ENCODE measurements at places on chromosomes 4 and X. TPM values are rescaled to one million over a fixed set of nuclear protein-coding genes. Genes with fewer than 3 reads are reported as not detected.

- DNase-seq = no peak
Measured at GRCh38 chr4:111649308-111649707, 495.9 kb upstream of the FAM241A start.

GRCh38 chr4:104979083-104979760 lies 167.5 kb upstream of the TET2 start:
- no peak for DNase-seq

DNA sequence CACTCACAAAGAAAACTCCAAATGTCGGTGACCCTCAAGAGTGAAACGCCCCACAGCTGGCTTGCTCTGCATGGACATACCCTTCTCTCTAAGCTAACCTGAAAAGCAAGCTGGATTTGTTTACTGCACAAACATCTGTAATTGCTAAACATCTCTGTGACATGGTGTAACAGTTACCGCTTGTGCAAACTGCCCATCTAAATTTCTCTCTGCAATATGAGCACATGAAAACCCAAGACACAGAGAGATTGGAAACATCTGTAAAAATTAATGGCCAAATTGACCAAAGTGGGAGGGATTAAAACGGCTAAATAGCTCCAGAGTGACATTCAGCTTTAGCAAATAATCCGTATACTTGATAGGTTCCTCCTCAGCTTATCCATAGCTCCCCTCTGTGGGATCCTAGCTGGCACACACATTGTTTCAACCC lies 155.0 kb upstream of the MAP3K15 start:
- DNase-seq = peak; percentile 80

DNA sequence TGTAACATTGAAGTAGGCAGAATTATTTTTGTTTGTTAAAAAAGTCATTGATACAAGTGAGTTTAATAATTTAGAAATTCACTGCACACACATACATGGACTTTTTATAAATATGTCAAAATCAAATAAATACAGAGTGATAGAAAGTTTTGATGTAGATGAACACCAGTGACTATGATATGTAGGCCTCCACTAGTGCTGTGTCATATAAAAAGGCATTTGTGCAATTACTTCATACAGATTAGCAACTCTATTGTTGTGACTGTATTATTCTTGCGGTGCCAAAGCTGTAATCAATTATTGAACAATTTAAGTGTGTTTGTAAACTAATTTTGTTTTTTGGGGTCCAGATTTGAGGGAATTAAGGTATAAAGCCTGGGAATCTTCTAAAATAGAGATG lies 366.2 kb upstream of the PITX2 start:
- no peak for DNase-seq

GRCh38 chr4:133592591-133592990 lies 443.5 kb downstream of the PCDH10 start:
- no peak for DNase-seq

DNA sequence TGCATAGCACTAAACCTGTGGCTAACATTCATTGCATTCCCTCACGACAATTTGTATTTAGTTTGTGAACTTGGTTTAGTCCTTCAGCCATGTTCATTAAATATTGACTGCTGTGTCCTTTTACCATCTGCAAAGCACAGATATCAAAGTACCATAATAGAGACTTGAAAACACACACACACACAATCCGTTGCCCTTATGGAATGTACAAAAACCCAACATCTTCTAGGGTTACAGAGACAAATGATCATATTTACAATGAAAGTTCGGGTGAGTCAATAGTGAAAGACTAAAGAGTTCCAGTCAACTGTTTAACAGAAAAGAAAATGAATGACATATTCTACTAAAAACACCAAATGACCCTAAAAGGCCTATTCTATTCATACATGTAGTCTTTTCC lies 50.8 kb upstream of the TXK start:
- DNase-seq = no peak

DNA sequence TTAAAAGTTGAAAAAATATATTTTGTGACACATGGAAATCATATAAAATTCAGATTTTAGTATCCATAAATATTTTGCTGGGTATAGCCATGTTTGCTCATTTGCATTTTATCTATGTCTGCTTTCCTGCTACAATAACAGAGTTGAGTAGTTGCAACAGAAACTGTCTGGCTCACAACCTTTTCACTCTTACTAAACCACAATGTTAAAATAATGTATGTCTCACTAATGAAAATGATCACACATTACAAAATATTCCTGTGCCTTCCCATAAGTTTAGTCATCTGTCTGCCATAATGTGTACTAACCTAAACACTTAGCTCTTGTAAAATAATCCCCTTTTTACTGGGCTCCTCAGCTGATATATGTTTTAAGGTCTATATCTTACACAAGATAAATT lies 174.0 kb upstream of the PRPS2 start:
- no peak for DNase-seq

GRCh38 chrX:106036716-106037115 lies 1.8 kb downstream of the SERPINA7 start:
- DNase-seq = no peak

DNA sequence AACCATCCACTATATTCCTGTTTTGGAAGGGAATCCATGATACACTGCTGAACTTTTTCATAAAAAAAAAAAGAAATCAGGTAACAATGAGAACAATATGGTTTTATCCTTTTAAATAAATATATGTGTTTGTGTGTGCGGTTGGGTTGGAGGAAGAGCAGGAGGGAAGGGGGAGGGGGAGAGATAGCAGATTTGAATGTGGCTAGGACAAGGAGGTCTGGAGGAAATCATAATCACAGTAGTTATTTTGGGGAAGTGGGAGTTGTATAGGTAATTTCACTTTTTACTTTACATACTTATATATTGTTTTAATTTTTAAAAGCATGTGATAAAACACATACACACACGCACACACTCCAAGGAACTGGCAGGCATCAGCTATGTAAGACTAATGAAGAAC lies 134.5 kb upstream of the MBNL3 start:
- DNase-seq = no peak

- DNase-seq = no peak
Measured at GRCh38 chrX:72644946-72645345, 69.2 kb downstream of the PHKA1 start.

- peak; percentile 90 for DNase-seq
Measured at GRCh38 chr4:82493721-82494425, 63.5 kb downstream of the ENOPH1 start.

DNA sequence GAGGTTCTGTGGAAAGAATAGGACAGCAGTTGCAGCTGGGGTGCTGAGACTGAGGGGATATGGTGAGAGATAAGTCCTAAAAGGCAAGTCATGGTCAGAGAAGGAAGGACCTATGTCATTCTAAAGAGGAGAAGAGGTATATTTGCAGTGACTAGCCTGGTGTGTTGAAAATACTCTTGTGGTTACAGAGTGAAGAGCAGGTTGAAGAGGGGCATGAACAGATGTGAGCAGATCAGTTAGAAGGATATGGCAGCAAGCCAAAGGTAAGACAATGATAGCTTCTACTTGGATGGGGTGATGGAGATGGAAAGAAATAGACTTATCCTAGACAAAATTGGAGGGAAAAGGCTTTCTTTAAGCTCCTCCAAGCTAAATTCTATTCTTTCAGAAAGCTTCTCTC lies 469.8 kb upstream of the CPEB2 start:
- no peak for DNase-seq

DNA sequence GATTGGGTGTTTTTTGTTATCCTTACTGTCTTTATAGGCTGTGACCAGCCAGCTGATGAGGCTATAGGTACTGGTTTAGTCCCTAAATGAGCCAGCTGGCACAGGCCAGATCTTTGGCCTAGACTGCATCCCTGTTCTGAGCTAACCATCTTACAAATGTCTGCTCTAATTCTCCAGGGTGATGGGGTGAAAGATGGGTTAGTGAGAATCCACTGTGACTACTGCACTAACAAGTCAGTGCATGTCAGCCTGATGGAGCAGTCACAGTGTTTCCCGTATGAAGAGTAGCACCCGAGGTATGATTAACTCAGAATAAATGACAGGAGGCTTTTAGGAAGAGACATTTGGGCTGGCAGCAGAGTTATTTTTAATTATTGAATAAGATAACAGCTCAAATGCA lies 181.0 kb downstream of the DCTD start:
- DNase-seq = no peak

DNA sequence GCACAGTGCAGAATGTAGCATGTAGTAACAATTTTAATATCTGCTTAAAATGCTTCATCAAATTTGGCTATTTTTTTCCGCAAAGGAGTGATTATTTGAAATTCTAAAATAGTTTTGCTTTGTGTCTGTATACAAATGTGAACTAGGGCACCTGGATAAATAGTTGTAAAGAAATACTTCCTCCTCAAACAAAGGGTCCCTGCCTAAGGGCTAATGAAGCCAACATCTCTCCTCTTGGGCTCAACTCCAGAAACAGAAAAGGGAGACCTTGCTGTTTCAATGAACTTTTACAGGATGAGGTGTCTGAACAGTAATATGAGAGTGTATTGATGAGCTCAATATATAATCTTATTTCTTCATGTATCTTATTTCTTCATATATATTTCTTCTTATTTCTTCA lies 30.8 kb upstream of the SCOC start:
- no peak for DNase-seq

DNA sequence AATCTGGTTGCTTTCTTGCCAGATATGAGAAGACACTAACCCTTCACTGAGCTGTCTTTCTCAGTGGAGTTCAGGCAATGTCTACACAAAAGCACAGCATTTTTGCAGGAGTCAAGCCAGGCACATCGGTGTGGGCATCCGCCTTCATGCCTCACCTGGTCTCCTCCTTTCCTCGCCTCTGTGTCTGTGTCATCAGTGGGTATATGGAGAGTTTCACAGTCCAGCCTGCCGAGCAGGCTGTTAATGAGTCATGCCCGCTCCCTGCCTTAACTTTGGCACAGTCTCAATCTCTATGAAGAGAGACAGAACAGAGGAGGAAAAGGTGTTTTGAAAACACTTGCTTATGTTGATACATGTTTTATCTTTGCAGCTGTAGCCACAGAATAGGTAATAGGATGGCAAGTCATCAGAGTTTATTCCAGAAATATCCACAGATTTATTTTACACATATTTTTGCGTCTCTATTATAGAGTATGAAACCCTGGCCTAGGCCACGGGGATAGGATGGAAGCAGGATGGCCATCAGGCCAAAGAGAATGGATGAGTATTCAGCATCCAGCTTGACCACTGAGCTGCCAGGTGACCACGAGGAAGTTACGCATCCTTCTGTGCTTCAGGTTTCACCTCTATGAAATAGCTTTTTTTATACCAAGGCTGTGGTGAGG lies 32.8 kb upstream of the MAML3 start:
- DNase-seq = peak; percentile 58

GRCh38 chr4:111572470-111572869 lies 572.8 kb upstream of the FAM241A start:
- DNase-seq = no peak

- no peak for DNase-seq
Measured at GRCh38 chr4:128848461-128848860, 39.0 kb downstream of the JADE1 start.

GRCh38 chr4:118849867-118850487 lies 14.1 kb upstream of the SEC24D start:
- DNase-seq = no peak

GRCh38 chrX:13990126-13990800 lies 39.4 kb downstream of the GEMIN8 start:
- DNase-seq = no peak

- DNase-seq = peak; percentile 100
Measured at GRCh38 chr4:184825896-184826690, at the start of gene ACSL1. Gene ACSL1 (minus strand): TSS chr4:184825968. CDS start chr4:184803514, 22,454 bp downstream.

DNA sequence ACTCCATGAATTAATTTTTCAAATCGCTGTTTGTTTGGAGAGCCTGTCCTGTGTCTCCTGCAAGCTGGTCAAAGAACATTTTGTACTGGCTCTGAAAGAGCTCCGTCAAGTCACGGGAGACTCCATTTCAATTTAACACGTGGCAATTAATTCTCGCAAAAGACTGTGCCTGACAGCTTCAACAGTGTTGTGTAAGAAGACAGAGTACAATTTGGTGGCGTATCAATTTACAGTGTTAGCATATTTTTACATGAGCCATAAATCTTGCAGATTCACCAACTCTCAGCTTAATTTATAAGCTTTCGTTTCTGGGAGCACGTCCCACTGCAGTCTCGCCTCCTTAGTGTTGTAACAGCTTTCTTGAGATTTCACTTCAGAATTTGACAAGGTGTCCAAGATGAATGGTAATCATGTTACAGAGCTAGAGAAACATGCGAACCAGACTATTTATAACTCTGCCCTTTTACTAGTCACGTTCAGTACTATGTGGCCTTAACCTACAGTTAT lies 70.8 kb downstream of the RWDD4 start:
- DNase-seq = no peak

- DNase-seq = no peak
Measured at GRCh38 chrX:155112171-155112570, 40.9 kb downstream of the BRCC3 start.

DNA sequence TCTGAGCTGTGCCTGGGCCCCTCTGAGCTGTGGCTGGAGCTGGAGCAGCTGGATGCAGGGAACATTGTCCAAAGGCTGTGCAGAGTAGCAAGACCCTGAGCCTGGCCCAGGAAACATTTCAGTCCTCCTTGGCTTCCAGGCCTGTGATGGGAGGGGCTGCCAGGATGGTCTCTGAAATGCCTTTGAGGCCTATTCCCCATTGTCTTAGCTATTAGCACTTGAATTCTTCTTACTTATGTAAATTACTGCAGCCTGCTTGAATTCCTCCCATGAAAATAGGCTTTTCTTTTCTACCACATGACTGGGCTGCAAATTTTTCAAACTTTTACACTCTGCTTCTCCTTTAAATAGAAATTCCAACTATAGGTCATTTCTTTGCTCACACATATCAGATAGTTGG lies 349.8 kb upstream of the KLHL4 start:
- no peak for DNase-seq

DNA sequence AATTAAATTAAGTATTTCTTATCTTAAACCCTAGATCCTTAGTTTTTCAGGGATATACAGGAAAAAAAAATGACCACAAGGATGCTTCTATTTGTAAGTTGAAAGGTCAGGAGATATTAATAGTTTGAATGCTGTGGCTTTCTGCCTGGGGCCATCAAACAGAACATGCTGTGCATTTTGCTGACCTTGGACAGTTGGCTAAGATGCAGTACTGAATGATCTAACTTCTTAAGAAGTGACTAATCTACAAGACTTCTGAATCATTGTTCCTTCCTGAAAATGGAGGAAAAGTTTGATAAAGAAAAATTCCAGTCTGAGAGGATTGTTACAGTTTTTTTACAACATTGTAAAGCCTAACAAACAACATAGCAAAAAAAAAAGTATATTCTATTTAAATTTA lies 237.8 kb upstream of the JADE1 start:
- peak; percentile 48 for DNase-seq

The RPS6KA3 gene
- 45.4 TPM for total RNA-seq

The SRPX2 gene
- total RNA-seq = 36.9 TPM

The EDA gene
- total RNA-seq = 0.59 TPM

The HPSE gene
- total RNA-seq = 0.29 TPM

The SPRY1 gene
- total RNA-seq = 5.1 TPM

The DCLK2 gene
- 11.6 TPM for total RNA-seq

The NDUFA1 gene
- 51.6 TPM for total RNA-seq

The NALF2 gene
- total RNA-seq = not detected

The NSG1 gene
- total RNA-seq = not detected

Data from osteoblast (primary cell).